ENCODE measurements at places on chromosomes 4 and X. TPM values are rescaled to one million over a fixed set of nuclear protein-coding genes. Genes with fewer than 3 reads are reported as not detected.

TMPRSS11A gene
- not detected for total RNA-seq

TCEAL3 gene
- total RNA-seq: 8.4 TPM

NXF2B gene
- total RNA-seq: not detected

POF1B gene
- 2.9 TPM for total RNA-seq

AR gene
- total RNA-seq: 2.9 TPM

Measured in dermis blood vessel endothelial cell (primary cell).